Activated gamma-delta T cell (primary cell): ENCODE measurements at places on chromosomes 5 and 9.

GRCh38 chr9:99885747-99886146 lies 20.7 kb upstream of the STX17 start:
- DNase-seq: no peak

DNA sequence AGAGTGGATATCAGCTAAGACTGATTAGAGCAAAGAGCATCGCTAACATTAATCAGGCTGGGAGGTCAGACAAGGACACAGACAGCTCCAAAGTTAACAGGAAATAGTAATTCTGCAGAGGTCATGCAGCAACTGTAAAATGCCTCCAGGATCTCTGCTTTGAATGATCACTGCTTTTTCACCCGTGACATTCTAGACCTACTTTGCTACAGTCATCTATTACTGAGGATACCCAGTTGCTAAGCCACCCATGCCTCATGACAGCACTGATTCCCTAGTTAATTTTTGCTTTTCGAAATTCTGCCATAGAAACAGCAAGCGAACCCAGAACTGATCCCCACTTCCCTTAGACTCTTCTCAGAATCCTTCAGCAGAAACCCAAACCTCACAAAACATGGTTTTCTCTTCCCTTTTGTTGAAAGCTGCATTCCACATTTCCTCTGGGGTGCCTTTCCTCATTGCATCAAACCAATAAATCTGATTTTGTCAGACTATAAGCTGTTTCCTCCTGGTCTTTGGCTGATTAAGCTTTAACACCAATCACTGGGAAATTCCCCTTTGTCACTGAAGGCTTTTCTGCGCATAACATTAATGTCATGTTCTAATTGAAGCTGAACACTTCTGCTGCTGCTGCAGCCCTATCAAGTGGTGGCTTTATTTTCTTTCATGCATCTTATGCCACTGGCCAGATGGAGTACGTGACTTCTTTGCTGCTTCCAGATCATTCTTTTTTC lies 201.1 kb upstream of the CHD1 start:
- no peak for DNase-seq

GRCh38 chr5:74266836-74267235 lies 373.7 kb downstream of the ENC1 start:
- DNase-seq: no peak

- no peak for DNase-seq
Observed at GRCh38 chr9:104279535-104280177, 185.5 kb downstream of the SMC2 start.

GRCh38 chr5:77491783-77492652 lies at the start of gene WDR41:
WDR41 (minus strand) TSS chr5:77492316; CDS start chr5:77492220, 96 bp downstream.
- DNase-seq: peak; percentile 70

DNA sequence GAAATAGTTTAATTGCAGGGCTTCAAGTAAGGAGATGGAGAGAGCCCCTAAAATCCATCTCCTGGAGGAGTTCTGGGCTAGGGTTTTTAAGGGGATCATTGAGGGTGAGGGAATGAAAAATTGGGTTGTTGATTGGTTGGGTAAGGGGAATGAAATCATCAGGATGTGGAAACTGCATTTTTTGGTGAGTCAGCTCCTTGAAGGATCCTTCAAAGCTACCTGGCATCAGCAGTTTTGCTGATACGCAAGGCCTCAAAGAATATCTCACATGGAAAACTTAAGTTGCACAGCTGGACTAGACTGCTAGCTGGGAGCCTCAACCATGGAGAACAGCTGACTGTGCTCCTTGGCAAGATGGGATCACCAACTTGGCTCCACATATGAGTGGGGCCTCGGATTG lies 136.7 kb downstream of the FGF10 start:
- DNase-seq: no peak

GRCh38 chr9:107989544-107989943 lies 500.0 kb upstream of the KLF4 start:
- no peak for DNase-seq

- DNase-seq: no peak
Observed at GRCh38 chr9:130290291-130291181, 25.0 kb downstream of the HMCN2 start.

DNA sequence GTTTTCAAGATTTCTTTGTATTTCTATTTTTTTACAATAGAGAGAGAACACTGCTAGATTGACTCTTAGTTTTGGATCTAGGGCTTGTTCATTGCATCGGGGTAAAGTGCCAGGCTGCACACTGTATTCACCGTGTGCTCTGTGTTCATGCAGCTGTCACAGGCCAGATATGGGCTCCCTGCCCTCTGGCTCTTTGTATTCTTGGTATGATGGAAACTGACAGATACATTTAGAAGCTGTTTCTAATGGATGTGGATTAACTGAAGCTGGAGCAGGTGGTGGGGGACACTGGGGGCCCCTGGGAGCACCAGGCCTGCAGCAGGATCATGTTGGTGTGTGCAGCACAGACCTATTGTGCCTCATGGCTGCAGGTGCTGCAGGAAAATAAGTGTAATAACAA lies 28.0 kb downstream of the SLC36A1 start:
- DNase-seq: no peak

DNA sequence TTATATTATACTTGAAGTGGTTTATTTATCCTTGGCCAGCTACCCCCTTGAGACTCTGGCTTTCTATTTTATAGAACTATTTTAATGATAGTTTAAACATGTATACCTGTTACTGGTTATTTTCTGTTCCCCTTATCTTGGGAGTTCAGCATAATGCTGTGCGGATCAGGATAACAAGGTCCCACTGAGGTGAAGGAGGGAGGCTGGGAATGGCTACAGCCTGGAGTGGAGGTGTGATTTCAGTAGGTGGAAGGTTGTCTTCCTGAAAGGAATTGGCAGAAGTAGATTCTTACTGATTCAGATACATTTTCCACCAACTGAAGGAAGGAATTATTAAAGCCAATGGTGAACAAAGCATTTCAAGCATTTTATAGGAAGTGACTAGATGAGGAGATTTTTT lies 38.9 kb downstream of the PAM start:
- no peak for DNase-seq

- no peak for DNase-seq
Observed at GRCh38 chr9:137318602-137319001, 16.5 kb upstream of the NRARP start.

DNA sequence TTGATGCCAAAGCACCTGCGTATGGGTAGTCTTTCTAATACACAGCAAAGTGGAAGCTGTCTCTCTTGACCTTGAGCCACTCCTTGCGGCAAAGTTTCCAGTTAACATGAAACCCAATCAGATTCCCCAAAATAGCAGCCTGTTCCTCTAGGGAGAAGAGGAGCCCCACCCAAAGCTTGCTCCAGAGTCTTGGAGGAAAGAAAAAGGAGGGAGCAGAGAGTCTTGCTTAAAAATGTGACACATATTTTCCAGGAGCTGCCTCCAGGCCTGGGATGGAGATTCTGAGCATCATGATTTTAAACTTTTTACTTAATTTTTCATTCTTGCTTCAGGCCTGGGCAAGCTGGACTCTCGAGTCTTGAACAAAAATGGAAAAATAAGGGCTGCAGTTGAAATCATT lies 223.5 kb upstream of the TNC start:
- DNase-seq: no peak

DNA sequence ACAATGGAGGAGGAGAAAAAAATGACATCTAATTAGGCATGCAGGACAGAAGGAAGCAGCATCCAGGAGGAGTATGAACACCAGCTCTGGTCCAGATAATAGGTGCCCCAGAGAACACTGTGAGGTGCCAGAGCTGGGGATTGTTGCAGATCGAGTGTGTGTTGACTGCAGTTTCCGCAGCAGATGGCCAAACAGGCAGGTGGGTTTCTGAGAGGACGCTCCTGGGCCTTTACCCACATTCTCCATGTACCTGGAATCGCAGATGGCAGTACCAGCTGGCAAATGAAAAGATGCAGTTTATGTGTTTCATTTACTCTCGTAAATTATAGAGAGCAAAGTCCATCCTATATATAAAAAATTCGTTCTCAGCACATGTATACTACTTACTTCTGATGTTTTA lies 182.2 kb upstream of the ISL1 start:
- DNase-seq: no peak

DNA sequence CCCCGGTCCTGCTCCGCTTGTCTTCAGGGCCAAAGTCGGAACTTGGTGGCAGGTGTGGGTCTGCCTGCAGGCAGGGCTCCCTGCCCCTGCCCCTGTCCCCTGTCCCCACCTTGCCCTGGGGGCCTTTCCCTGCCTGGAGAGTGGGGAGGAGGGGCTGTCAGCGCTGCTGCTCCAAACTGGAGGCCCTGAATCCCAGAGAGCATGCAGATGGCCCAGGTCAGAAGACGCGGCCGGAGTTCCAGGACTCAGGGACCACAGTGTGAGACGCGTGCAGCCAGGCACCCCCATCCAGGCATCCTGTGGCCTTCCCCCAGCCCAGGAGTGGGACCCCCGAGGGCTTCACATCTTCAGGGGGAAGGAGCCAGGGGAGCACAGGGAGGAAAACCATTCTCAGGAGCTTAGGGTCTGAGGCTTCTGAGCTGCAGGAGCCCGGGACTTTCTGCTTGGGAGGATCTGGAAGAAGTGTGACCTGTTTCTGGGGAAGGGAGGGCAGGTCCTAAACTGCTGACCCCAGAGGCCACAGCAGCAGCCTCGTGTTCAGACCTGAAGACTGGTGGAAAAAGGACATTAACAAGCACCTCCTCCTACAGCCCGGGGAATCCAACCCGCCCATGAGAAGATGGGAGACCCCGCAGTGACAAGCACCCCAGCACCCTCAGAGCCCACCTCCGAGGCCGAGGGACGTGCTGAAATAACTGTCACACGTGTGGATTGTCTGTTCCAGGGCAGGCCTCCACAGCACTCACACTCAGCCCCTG lies 38.0 kb downstream of the RASGEF1C start:
- DNase-seq: no peak

GRCh38 chr5:177131019-177131320 lies 2.6 kb upstream of the NSD1 start:
- DNase-seq: no peak

- DNase-seq: no peak
Observed at GRCh38 chr5:181008136-181008535, 19.5 kb downstream of the BTNL3 start.

- no peak for DNase-seq
Observed at GRCh38 chr9:73402081-73403028, 250.7 kb downstream of the ANXA1 start.

DNA sequence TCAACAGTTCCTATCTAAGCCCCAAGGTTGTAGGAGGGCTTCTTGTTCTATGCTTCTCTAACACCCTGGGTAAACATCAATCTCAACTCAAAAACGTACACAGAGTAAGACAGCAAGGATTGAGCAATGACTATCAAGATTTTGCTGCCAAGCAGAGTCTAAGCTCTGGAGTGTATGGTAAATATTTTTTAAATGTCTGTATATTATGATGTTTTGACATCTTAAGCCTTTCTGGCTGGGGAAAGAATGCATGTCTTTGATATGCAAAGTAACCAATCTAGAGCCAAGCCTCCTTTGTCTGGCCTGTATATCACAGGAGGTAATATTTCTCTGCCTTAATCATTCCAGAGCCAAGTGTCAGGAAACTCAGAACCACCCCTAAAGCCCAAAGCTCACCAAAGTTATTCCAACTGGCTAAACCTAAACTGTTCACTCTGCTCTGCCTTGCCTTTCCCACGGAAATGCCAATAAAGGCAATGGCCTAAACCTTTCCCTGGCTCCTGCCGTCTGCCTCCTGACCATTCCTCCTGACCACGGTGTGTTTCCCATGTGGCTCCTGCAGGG lies 45.2 kb downstream of the YIPF5 start:
- DNase-seq: no peak

DNA sequence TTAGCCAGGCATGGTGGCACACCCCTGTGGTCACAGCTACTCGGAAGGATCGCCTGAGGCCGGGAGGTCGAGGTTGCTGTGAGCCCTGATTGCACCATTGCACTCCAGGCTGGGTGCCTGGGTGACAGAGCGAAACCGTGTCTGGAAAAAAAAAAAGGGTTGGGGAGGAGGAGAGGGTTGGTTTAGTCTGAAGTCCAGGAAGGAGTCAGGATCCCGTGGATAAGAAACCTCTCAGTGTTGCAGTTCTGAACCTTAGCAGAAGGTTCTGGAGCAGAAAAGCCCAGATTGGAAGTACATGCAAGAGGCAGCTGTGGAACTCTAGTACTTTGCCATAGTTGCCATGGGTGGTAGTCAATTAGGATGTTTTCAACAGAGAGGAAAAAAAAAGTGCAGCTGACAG lies 125.2 kb upstream of the CPEB4 start:
- no peak for DNase-seq

DNA sequence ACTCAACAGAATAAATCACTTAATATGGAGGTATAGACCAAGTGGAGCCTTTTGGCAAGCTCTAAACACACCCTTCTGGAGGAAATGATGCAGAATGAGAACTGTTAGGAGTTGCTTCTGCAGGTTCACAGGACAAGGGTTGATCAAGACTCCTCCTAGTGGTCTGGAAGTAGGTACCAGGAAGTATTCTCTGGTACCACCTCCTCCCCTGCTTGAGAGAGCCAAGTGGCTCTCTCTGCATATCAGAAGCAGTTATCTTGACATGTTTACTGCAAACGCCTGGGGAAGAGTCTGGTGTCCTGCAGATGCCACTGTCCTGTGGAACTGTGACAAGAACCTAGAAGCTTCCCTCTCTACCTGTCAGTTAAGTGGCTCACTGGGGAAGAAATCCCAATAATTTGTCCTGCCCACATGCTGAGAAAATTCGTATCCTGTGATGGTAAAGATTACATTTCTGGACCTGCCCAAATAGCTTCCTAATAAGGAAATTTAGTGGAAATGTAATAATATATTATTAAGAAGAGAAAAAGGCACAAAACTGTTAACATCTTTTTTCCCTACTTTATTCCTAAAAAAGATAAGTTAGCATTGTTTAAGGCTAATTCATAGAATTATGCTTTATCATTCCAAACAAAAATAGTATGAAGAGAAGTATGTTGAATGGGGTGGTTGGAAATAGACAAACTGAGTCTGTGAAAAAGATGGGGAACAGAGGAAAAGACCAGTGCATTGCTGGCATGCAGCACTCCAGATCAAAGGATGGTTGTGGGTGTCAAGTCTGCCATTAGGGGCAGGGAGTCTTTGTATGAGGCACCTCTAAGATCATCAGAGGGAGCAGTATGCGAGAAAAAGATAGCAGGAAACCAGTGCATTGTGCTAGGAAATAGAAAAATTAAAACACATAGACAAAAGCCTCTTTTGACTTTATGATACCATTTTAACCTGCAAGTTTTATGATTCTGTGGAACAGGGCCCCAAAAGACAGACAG lies 118.8 kb downstream of the CDC42SE2 start:
- DNase-seq: no peak

- no peak for DNase-seq
Observed at GRCh38 chr5:35246411-35246810, 16.1 kb upstream of the PRLR start.

DNA sequence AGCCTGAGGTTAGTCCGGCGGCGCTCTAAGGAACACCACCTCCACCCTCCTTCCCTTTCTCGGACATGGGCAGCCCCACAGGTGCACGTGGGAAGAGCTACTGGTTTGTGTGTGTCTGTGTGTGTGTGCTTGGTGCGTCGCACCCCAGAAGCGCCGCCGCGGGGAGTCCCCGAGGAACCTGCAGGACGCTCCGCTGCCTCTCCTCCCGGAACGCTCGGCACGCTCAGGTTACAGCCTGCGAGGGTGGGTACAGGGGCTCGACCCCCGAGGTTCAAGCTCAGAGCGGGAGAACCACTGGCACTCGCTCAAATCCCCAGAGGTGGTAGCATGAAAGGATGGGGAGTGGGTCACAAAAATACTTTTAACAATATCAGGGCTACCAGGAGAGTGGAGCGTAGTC lies 2.0 kb downstream of the ASTN2 start:
- no peak for DNase-seq
